Mesenteric fat pad (tissue), 1 donor: ENCODE measurements at places on chromosomes 1 and 21.

- no peak for DNase-seq
Measured at GRCh38 chr1:230176871-230177411, 109.9 kb downstream of the GALNT2 start.

DNA sequence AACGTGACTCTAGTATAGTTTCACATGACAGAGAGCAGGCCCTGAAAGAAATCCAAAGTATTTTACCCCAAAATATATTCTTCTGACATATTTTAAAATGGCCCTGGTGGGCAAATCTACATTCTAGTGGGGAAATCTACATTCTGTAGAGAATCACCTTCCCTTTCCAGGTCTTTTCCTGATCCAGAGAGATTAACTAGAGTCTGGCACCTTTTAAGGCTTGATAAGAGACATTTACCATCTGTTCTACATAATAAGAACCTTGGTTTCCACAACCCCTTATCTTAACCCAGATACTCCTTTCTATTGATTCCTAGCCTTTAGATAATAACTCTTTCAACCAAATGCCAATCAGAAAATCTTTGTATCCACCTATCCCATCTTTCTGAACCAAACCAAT lies 17.0 kb upstream of the L1TD1 start:
- DNase-seq: no peak

GRCh38 chr1:46532498-46533178 lies 18.8 kb downstream of the KNCN start:
- DNase-seq: peak; percentile 93

DNA sequence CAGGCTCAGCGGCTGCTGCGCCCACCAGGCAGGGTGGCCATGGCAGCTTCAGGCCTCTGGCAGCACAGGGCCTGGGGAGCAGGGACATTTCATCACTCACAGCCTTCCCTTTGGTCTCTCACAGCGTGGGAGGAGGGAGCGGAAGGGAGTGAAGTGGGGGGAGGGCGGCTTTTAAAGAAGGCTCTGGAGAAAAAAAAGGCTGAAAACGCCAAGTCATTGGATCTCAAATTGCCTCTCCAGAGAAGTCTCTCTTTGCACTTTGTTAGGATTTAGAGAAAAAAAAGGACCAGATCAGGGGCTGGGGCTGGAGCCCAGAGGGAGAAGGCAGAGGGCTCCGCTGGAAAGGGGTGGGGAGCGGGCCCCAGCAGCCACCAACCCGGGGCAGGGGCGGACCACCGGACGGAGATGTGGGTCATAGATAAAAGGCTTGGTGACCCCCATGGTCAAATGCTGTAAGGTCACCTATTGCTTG lies 209.9 kb downstream of the GRIK3 start:
- DNase-seq: no peak

- no peak for DNase-seq
Measured at GRCh38 chr1:192573499-192573898, 2.1 kb upstream of the RGS1 start.
